ENCODE measurements at places on chromosomes 1 and 21.

- DNase-seq, result no peak
These were observed 378.4 kb upstream of the RUNX1 start for GRCh38 chr21:35427320-35428000.

DNA sequence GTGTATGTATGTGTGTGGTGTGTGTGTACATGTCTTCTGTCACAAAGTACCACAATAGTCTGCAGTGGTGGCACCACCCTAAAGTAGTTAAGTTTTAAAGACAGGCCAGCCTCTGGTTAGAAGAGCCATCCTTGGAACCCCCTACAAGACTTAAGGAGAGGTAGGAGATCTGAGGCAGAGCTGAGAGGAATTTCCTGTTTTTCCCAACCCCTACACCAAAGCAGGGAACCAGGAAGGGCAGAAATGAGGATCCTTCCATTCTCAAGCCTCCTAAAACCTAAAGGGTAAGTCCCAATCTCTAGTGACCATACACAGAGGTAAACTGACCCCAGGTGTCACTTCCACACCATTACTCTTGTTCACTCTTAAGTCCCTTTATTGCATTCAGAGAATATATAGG is 11.1 kb downstream of the PEA15 start:
- no peak for DNase-seq

DNA sequence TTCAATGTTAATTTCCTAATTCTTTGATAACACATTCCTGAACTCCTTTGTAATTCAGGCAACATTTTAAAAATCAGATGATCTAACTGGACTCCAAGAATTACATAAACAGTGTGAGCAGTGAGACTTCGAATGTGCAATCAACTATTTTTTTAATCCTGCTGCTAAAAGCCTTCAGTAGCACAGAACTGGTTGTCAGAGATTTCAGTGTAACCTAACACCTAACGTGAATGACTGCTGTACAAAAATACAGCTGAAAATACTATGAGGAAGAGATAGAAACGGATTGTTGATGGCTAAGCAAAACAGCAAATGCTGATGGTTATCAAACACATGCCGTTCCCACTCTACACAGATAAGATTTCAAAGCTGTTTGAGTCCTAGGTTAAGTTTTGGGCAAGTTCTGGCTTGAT is 46.1 kb downstream of the APP start:
- DNase-seq, result no peak

DNA sequence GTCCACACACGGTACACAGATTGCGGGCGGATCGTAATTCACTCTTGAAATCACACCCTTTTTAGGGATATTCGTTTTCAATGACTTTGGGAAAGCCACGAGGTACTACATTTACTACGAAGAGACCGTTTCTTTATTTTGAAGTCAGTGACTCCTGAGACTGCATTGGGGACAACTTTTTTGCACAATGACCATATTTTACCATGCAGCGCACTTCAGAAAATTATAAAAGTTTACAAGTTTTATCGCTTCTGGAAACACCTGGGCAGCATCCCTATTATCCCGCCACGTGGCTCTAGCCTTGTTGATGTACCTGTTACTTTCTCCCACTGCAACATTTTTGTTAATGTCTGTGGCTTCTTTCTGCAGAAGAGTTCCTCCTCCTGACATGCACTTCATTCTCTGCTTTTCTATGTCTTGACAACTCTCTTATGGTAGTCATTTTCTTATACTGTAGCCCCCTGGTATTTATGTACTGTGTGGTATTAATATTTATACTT is 1.3 kb upstream of the AKT3 start:
- no peak for DNase-seq

GRCh38 chr1:228903434-228904071 is 168.3 kb downstream of the RHOU start:
- no peak for DNase-seq

DNA sequence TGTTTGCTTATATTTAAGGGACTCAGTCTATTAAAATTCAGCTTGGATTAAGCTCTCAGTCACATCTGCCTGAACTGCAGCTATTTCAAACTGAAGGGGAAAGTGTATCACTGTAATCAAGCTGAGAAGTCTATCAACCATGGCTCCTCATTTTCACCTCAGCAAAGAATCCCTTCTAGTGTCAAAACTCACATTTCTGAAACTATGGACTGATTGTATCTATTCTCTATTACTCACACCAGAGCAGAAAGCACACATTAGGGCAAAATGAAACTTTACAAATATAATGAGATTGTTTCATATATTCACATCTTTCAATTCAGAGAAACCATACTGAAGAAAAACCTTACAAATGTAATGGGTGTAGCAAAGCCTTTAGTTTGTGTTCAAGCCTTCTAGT is 14.6 kb upstream of the C1orf146 start:
- no peak for DNase-seq

- no peak for DNase-seq
These were observed 69.6 kb downstream of the DHRS3 start for GRCh38 chr1:12548279-12548972.

DNA sequence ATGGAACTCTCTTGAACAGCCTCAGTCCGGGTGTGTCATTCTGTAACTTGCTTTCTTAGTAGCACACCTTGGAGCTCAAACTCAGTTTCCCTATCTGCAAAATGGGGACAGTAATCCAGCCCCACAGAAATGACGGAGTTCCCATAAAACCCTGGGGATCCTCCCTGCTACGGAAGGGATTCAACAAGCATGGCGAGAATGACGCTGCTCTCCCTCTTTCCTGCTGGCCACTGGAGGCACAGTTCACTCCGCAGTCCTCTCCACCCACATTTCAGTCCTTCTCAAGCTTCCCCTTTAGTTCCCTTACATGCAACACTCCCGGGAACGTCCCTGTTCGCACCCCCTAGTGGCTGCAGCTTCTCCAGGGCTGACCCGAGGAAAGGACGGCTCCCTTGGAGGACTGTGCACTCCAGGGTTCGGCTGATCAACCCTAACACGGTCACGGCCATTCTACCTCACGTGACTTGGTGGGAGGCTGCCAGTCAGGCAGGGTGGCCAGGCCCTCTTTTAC is 20.6 kb downstream of the RUNX3 start:
- DNase-seq, result no peak

DNA sequence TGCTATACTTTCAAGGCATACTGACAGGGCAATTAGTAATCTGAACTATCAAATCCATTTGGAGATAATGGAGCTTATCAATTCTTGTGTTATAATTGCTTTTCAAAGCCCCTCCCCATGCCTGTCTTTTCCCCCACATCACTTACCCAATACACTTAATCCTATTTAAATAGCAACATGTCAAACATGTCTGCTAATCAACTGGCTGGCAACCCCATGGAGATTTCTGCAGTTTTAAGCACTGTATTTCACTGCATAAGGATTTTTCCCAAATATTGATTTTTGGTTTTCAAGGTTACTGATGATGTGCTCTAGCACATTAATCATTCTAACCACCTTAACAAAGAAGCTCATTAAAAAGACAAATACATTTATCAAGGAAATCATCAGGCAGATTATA is 800.3 kb downstream of the PLA2G4A start:
- DNase-seq, result no peak

- DNase-seq, result no peak
These were observed 67.3 kb downstream of the RHOU start for GRCh38 chr1:228802386-228803220.

DNA sequence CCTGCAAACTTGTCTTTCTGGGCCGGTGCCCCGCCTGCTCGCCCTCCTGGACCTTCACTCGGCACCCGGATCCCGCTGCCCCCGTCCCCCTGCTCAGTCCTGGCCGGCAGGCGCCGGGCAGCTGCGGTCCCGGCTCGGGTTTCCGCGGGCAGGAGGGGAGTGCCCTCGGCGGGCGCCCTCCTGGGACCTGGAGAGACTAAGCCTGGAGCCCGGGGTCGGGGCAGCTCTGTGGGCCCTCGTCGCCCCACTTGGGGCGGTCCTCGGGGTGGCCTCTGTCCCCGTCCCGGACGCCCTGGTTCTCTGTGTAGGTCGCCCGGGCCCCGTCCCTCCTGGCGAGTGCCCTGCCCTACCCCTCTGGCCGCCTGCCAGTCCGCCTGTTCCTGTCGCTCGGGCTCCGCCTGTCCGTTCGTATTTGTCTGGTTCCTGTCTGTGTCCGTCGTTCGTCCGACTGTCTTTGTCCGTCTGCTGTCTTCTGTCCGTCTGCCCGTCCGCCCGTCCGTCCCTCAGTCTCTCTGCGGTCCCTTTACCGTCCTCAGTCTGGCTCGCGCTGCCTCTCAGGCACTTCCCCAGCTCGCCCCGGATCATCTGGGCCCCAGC is 490 bp downstream of the SERINC2 start:
- DNase-seq, result no peak

DNA sequence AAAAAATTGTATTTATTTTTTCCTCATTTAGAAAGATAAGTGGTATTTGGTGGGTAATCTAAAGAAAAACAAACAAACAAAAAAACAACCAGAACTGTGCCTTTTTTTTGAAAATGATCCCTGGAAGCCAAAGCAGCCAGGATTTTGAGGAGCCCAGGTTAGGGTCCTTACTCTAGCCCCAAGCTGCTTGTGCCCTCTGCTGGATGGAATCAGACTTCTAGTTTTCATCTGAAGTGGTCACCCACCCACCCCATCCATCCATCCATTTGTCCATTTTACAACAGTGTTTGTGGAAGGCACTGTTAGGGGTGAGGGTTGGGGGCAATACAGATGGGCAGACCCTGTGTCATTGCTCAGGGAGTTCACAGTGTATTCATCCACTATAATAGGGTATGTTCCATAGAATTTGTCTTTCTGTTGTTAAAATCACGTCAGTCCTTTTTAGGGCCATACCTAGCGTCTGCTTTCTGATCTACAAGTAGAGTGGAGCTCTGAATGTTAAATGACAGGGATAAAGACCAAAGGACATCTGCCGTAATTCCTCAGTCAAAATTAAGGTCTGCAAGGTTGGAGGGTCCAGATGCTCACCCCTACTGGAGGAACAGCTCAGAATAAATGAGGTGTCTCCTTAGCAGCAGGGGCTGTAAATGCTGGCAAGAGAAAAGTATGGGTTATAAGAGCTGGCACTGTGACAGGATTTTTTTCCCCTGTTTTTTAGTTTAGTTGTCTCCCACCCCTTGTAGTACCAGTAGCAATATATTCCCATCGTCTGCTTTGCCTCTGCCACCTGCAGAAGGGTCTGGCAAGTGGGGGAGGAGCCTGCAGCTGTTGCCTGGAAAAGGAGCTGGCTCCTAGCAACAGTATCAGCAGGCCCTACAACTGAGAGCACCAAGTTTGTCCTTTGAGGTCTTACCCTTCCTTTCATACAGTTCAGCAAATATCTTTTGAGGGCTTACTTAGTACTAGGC is 3.2 kb downstream of the LRRC42 start:
- no peak for DNase-seq

GRCh38 chr1:219759095-219759494 is 146.2 kb upstream of the ZC3H11B start:
- no peak for DNase-seq
